Lower lobe of right lung (tissue), 2 donors: ENCODE measurements at places on chromosomes 6 and 20.

GRCh38 chr6:10081957-10082356 lies 332.9 kb downstream of the TFAP2A start:
- no peak for DNase-seq

DNA sequence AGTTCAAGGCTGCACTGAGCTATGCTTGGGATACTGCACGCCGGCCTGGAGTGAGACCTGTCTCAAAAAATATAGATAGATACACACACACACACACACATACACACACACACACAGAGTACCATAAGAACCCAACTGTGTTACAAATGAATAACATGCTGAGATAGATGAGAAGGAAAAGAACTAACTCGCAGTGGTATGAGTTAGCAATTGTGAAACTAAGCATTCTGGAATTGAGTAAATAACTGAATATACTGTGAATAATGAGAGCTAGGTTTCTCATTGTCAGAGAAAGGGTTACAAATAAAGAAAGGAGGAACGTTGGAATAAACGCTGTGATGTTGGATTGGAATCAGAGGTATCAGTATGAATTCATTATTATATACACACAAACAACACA lies 14.6 kb upstream of the FAXC start:
- DNase-seq, result no peak

- no peak for DNase-seq
These were observed 33.2 kb downstream of the ENPP1 start for GRCh38 chr6:131840936-131841583.

DNA sequence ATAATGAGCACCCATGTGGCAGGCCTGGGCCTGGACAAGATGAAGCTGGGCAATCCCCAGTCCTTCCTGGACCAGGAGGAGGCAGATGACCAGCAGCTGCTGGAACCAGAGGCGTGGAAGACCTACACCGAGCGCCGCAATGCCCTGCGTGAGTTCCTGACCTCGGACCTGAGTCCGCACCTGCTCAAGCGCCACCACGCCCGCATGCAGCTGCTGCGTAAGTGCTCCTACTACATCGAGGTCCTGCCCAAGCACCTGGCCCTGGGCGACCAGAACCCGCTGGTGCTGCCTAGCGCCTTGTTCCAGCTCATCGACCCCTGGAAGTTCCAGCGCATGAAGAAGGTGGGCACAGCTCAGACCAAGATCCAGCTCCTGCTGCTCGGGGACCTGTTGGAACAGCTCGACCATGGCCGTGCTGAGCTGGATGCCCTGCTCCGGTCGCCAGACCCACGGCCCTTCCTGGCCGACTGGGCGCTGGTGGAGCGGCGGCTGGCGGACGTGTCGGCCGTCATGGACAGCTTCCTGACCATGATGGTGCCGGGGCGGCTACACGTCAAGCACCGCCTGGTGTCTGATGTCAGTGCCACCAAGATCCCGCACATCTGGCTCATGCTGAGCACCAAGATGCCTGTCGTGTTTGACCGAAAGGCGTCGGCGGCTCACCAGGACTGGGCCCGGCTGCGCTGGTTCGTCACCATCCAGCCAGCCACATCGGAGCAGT lies 1.9 kb downstream of the FNDC11 start:
- DNase-seq, result no peak

- DNase-seq, result no peak
These were observed 29.4 kb upstream of the MAFB start for GRCh38 chr20:40718214-40718977.
